ENCODE measurements at places on chromosomes 3 and 15.

- DNase-seq, result no peak
Measured at GRCh38 chr3:14440531-14441239, 38.3 kb downstream of the SLC6A6 start.

GRCh38 chr3:143521803-143522202 lies 326.5 kb downstream of the SLC9A9 start:
- DNase-seq, result no peak

- DNase-seq, result no peak
Measured at GRCh38 chr15:57708047-57708446, 1.5 kb downstream of the POLR2M start.

DNA sequence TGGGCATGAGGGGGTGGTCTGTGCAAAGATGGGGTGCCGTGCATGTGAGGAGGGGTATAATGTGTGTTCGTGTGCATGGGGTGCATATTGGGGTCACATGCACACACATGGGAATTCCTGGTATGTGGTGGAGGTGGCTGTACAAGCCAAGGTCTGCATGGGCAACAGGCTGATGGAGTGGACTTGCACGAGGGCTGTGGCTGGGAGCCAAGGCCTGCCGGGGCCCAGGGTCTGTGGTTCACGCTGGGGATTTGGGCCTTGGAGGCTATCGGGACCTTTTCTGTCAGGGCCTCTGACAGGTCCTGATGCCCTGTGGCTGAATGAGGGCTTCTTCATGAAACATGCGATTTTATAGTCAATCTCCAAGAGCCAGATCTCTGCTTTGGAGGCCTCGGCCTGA lies 9.8 kb upstream of the PLXND1 start:
- DNase-seq, result no peak

Measured in stimulated activated CD4-positive, alpha-beta T cell treated with anti-CD3 and anti-CD28 coated beads, Interleukin-4, amount 100 ng/mL, for 1 hour (primary cell).